ENCODE measurements at places on chromosomes 3 and 15. TPM values are rescaled to one million over a fixed set of nuclear protein-coding genes. Genes with fewer than 3 reads are reported as not detected.

The POPDC2 gene
- 2.4 TPM for total RNA-seq

The FOXP1 gene
- 152 TPM for total RNA-seq

The GP5 gene
- 1.1 TPM for total RNA-seq

The ELL3 gene
- total RNA-seq, result 5.0 TPM

The YEATS2 gene
- total RNA-seq, result 72.6 TPM

The CPN2 gene
- not detected for total RNA-seq
